Cerebellar nuclear complex (tissue), 1 donor: ENCODE measurements at places on chromosomes 16 and 17.

DNA sequence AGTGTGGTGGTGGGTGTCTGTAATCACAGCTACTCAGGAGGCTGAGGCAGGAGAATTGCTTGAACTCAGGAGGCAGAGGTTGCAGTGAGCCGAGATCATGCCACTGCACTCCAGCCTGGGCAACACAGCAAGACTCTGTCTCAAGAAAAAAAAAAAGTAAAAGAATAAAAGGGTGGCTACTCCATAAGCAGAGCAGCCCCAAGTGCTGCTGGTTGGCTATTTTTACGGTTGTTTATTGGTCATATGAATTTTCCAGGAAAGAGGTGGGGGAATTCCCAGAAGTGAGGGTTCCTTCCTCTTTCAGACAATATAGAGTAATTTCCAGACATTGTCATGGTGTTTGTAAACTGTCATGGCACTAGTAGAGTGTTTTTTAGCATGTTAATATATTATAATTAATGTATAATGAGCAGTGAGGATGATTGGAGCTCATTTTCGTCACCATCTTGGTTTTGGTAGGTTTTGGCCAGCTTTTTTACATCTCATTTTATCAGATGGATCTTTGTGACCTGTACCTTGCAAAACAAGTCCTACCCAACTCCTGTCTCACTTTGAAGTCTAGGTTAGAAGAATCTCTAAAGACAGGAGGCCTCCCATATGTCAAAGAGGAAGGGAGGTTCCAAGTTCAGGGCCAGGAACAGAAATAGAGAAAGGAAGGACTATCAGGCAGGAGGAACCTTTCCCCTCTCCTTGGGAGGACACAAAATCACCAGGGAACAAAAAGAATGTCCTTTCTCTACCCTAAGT lies 39.1 kb downstream of the HOXB1 start:
- no peak for DNase-seq

DNA sequence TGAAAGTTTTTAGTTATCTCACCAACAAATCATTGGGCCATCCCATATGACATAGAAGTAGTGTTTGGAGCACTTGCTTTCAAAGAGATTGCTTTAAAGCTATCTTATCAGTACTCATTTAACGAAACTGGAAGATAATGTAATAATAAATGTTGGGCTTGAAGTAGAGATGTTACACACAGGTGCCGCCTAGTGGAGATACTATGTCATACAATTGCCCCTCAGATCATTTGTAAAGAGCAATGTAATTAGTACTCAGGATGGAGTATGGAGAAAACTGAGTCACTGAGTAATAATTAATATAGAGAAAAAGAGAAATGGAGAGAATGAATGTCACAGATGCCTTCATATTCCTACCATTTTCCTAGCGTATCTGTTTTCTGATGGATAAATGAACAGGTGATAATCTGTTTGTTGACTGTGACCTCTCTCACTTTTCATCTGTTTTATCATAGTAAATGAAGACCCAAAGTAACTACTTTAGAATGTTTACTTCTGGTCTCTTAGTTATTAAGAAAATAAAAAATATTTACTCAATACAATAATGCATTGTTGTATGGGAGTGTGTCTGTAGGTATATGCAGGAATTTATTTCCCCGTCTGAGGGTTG lies 80.4 kb downstream of the EFCAB5 start:
- DNase-seq = no peak

DNA sequence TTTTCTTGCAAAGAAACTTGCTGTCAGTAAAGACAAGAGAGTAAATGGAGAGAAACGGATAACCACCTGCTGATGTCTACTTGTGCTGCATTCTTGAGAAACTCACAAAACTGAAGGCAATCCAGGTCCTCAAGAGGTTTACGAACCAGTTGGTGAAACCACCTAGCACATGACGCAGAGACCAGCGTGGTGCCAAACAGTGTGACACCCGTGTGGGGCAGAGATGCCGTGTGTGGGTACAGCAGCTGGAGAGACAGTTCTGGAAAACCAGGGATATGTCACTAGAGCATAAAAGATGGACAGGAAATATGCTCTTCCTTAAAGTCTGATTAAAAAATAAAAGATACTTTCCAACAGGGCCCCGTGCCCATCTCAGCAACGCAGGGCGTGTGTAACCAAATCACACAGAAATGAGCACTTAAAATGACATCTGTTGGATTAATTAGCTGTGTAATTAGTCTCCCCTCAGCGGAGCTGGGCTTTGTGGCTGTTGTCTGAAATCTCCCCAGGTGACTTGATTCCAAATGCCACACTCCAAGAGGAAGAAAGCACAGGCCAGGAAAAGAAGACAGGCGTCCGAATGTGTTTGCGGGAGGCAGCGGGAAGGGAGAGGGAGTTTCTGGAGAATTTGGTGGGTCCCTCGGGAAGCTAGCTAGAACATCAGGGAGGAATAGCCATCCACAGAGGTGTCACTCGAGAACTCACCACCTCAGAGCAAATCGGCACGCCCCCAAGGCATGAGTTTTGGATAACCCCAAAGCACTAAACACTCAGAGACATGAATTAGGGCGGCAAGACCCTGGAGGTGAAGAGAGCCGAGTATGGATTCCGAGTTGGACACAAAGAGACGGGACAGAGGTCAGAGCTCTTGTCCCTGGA lies 109.8 kb downstream of the ZFHX3 start:
- no peak for DNase-seq

DNA sequence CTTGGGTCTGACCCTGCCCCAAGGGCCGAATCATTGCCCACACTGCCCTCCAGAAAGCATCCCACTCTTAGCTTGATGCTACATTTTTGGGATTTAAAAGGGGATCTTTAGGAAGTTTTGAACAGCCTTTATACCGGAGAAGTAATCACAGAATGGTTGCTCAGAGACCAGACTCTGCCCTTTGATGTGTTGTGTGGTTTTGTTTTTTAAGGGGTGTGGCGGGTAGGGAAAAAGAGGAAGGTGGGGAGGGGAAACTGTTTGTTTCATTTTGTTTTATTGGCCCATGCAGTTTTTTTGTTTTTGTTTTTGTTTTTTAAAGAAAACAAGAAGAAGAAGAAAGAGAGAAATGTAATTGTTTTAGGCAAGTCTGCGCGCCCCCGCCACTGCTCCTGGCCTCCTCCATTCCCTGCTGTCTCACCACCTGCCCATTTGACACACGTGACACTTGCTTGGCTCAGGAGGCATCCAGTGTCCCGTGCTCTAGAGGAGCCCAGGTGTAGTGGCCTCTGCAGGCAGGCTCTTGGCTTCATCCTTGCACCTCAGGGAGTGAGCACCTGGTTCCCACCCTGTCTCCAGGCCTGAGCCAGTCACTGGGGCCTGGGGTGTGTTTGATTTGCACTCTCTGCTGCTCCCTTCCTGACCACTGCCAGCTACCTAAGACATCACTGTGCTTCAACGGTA lies 35.7 kb downstream of the GNAO1 start:
- DNase-seq = peak; percentile 79

- no peak for DNase-seq
These were observed 1.1 kb downstream of the GLIS2 start for GRCh38 chr16:4316864-4317531.

DNA sequence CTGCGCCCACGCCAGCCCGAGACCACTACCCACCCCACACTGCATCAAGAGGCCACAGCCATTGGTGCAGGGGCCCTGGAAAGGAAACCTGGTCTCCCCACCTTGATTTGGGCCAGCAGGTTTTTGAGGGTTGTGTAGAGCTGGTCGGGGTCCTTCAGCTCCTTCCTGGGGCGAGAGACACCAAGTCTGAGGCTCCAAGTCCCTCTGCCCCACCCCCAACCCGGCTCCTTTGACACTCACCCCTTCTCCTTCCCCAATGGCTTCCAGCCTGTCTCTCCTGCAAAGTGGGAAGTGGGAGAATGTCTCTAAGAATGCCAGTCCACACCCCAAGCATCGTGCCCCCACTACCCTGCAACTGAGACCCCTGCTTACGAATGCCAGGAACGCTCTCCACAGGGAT lies 1.6 kb upstream of the DHX58 start:
- no peak for DNase-seq

DNA sequence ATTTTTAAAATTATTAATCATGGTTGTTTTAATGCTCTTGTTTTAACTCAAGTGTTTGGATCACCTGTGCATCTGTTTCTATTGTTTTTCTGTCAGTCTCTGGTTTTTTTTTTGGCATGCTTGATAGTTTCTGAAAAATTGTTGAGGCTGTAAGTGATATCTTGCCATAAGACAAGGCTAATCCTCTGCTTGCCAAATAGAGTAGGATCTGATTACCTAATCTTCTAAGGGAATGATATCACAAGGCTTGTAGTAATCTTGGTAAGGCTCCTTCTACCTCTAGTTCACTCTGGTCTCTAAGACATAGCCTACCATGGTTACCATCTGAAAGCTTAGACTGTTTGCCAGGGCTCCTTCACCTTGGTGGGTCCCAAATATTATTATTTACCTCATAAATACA lies 81.0 kb downstream of the ATF7IP2 start:
- DNase-seq = no peak

- DNase-seq = no peak
These were observed 43.5 kb downstream of the PEMT start for GRCh38 chr17:17548044-17548443.

DNA sequence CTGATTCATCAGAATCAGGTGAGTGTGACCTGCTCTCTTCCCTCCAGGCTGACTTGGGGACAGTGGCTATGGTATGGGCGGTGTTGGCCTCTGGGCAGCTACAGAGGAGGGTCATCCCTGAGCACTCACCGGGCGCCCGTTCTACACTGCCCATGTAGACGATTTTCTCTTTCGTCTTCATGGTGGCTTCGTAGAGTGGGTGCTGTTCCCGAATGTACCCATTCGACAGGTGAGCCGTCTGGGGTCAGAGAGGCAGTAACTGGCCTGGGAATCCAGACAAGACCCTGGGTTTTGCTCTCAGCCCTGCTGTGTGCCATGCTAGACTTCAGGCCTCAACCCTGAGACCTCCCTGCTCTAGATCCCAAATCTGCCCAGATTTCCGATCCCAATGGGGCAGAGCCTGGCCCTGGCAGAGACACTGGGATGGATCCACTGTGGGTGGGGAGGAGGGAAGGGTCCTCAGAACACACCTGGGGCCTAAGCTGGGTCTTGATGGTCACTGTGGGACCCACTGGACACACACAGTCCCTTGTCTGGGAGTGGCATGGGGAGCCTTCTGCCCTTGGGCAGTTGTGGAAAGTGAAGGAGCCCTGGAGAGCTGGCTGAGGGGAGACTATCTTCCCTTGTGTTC lies 13.2 kb downstream of the USP6 start:
- DNase-seq = no peak

GRCh38 chr17:15321556-15322251 lies 19.7 kb downstream of the TEKT3 start:
- DNase-seq = no peak

DNA sequence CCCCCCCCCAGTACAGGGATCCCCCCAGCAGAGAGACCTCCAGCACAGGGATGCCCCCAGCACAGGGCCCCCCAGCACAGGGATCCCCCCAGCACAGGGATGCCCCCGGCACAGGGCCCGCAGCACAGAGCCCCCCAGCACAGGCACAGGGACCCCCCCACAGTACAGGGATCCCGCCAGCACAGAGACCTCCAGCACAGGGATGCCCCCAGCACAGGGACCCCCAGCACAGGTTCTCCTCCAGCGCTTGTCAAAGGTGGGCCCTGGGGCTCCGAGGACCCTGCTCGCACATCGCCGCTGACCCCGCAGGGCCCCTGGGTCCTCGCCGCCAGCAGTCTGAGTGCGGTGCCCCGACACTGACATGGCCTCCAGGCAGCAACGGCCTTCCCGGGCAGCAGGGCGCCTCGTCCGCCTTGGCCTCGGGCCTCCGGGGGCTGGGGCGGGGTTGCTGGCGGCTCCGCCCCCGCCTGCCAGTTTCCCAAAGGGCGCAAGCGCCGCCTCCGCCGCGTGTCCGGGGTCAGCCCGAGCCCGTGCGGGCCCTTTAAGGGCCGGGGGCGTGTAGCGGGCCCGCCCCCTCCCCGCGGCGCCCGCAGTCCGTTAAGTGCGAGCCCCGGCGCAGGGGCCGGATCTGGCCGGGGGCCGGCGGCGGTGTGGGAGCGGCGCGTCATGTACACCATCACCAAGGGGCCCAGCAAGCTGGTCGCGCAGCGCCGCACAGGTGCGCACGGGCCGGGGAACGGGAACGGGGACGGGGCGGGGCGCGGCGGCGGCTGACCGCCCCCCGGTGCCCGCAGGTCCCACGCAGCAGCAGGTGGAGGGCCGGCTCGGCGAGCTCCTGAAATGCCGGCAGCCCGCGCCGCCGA lies at the start of gene MCRIP2:
TSS of gene MCRIP2 (plus strand) at position 503 of the 863 bp plus-strand sequence. CDS start at position 667, 164 bp downstream.
- DNase-seq = no peak

DNA sequence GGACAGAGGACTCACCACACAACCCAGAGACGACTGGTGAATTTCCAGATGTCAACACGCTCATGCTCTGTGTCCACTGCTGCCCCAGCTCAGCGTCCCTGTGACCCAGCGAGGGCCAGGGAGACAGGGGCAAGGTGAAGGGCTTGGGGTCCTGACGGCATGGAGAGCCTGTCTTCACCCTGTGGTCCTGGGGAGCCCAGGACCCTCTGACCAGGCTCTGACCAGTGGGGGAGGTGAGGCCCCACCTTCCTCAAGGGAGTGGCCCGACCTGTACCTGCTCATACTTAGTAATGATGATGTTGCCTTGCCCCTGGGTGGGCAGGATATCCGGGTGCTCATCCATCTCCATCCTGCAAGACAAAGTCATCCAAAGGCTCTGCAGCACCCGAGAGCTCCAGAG lies 39.8 kb downstream of the TNFRSF13B start:
- no peak for DNase-seq

GRCh38 chr17:64382061-64382583 lies 8.5 kb downstream of the PECAM1 start:
- DNase-seq = no peak

DNA sequence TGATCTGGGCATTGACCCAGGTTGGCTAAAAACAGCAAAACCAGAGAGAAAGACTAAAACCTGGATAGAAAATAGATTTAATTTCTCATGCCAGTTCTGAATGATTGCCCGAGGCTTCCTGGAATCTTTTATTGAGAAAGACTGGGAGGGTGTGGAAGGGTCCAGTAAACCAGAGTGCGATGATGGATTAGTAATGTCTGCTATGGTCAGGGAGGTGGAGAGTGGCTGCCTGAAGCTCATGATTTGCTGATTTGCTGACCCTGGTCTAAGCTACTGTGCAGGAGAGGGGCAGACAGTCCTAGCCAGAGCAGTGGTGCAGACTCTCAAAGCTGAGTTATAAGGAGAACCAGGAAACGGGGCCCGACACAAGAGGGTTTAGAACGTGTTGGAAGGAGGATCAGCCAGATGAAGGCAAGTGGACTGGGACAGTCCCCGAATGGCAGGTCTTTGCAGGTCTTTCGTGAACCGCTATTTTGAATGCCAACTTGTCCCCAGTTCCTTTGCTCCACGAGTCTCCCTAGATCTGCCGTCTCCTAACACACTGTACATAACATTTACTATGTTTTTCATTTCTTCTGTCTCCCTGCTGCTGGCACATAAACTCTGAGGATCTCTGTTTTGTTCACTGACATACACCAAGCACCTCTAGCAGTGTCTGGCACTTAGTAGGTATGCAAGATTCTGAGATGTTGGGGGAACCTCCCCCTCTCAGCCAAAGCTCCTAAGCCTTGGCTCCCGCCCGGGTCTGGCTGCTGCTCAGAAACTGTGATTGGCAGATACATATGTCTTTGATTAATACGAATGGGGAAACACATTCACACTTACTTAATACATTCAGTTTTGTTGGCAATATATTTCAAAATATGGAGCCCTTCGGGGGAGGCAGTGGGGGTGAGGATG lies 237.3 kb upstream of the TNRC6C start:
- DNase-seq = no peak
